ENCODE measurements at places on chromosomes 1 and 21.

GRCh38 chr1:230082211-230082610, 15.2 kb downstream of the GALNT2 start:
- no peak for DNase-seq

- no peak for DNase-seq
Observed at GRCh38 chr1:158819461-158820443, 11.4 kb upstream of the MNDA start.

DNA sequence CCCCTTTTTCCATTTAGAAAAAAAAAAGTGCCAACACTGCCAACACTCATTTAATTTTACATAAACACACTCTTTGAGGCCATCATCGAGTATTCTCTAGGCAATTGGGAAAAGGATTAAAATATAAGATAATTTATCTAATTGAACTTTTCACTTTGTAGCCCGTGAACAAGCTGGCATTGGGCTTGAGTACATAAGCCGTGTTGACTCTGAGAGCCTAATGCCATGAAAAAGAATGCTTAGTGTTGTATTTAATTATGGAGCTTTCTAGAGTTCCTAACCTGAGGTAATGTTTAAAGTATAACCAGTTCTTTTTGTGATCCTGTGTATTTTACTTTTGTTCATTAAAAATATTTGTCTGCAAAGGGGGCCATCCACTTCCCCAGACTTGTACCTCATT, 193.8 kb downstream of the LYPLAL1 start:
- DNase-seq, result no peak

GRCh38 chr1:48873944-48874343, 97.3 kb upstream of the BEND5 start:
- no peak for DNase-seq

DNA sequence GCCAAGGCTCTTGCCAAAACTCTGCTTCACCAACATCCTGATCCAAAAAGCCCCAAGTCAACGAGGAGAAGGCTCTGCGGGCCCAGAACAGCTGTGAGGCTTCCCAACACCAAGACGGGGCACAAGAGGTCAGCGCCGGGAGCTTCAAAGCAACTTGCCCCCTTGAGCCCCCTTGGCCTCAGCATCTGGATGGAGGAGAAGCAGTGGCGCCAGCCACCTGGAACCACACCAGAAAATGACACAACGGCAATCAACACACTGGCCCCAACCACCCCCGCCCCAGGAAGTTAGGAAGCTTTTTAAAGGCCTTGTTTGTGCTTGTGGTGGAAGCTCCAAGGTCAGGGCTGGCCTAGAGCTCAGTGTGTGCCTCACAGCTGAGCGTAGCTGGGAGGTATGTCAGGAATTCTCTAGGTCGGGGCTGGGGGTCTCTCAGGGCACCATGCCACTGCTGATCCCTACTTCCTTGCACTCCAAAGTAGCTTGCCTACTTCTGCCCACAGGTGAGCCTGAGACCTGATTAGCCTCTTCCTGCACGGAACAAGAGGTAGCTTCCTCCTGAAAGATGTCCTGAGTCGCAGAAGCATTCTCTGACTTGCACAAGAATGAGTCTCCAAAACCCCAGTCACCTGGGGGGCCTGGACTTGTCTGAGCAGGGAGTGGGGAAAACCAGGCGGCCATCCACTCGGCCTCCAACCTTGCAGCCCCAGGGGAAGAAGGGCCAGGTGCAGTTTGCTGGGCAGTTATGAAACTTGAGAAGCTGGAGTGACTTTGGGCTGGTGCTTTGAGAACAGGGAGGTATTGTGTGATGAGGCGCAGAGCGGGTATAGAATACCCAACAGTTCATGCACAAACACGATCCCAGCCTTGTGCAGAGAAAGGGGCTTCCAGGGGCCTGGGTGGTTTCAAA, 9.7 kb upstream of the SRP9 start:
- DNase-seq, result no peak

DNA sequence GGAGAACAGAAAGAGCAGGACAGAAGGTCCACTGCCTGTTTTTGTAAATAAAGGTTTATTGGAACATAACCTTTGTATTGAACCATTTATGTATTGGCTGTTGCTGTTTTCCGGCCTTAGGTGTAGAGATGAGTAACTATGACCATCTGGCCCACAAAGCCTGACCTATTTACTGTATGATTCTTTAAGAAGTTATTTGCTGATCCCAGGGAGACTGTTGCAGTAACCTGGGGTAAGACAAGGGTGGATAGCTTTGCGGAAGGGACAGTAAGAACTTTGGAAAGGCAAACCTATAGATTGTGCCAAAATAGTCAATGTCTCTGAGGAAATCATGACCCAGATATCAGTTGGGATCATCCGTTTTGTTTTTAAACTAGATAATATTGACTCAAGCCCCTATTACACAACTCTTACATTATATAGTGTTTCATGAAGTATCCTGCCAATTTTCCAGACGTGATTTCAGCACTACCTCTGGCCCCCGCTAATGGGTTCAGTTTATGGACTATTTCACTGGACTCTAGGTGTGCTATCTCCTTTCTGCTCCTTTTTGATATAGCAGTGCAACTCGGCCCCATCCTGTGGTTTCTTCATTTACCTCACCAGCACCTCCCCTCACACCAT, 20.8 kb upstream of the TLCD4 start:
- no peak for DNase-seq

DNA sequence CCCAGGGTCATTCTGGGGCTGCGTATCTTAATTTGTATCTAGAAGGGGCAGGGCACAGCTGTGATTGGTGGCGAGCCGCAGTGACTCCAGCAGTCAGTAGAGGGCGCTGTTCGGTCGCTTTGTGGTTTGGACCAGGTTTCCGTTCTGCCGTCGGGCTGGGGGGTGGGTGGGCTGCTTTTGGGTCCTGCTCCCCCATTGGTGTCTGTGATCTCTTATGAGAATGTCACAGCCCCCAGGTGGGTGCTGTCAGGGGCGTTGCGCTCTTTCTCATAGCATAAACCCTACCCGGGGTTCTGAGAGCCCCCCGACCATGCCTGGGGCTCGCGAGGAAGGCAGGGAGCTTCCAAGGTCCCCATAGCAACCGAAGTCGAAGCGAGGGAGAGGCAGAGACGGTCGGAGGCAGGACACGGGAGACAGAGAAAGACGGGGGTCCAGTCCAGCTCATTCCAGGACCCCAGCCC, 5.4 kb downstream of the TFF3 start:
- DNase-seq, result no peak

- DNase-seq, result no peak
Observed at GRCh38 chr1:147109762-147110161, 62.5 kb downstream of the PRKAB2 start.

GRCh38 chr1:211343607-211344006, 17.0 kb downstream of the TRAF5 start:
- no peak for DNase-seq

GRCh38 chr1:6249739-6250689, 6.0 kb downstream of the HES3 start:
- DNase-seq, result no peak

DNA sequence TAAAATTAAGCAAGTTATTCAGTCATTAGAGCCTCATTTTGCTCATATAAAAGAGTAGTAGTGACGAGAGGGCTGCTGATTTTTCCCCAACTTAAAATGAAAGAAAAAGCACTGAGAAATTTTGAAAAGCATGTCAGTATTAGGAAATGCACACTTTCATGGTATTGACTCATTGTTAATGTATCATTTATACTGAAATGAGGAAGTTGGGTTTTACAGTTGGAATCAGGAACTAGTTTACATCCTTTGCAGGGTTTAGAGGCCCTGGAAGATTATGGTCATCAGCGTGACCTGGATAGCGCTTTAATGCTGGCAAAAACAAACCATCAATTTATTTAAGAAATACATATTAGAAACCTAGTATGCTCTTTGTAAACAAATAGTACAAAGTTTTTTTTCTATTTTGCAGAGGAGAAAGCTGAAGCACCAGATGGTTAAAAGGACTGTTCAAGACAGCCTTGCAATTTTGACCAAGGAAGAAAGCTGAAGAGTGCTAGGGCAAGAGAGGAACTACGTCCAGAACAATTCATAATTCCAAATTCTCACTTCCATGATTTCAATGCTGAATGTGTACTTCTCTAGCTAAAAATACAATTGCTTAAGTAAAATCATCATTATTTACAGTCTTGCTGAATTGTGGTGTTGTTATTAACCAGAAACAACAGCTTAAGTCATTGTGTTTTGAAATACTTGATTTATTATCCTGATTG, 94.8 kb upstream of the SGIP1 start:
- no peak for DNase-seq

DNA sequence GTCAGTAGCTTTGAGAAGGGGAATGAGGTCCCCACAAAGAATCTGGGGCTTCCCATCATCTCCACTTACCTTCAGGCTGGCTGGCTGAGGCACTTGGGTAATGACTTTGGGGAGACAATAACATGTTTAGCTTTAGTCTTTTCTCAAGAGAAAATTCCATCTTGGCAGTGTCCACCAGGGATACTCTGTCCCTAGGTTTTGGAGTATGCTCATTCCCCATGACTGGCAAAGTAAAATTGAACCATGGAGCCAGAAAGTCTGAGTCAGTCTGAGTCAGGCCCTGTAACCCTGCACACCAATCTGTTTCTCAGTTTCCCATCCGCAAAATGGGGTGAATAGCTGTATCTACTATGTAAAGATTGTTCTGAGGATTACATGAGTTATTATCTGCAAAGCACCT, 28.2 kb downstream of the RUNX1 start:
- DNase-seq, result no peak

DNA sequence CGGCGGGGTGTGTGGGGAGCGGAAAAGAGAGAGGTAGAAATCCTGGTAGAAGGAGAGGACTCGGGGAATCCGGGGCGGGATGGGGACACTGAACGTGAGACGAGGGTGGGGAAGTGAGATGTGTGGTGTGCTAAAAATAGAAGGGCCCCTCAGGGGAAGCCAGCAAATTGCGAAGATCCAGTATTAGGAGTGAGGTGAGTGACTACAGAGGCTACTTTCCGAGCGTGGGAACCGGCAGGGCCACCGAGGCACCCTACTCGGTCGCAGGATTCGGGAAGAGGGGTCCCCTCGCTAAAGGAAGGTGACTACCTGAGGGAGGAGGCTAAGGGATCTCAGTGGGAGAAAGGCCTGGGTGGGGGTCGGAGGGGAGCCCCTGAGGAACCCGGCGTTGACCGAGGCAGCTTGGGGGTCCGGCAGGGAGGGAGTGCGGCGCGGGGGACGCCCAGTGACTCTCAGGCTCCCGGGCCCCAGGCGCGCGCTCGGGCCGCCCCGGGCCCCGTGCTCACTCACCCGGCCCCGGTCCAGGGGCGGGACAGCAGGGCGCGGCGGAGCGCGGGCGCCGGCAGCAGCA, 318 bp downstream of the ALDH4A1 start:
- DNase-seq, result no peak

GRCh38 chr1:110604586-110605148, 1.5 kb downstream of the KCNA2 start:
- DNase-seq, result no peak

DNA sequence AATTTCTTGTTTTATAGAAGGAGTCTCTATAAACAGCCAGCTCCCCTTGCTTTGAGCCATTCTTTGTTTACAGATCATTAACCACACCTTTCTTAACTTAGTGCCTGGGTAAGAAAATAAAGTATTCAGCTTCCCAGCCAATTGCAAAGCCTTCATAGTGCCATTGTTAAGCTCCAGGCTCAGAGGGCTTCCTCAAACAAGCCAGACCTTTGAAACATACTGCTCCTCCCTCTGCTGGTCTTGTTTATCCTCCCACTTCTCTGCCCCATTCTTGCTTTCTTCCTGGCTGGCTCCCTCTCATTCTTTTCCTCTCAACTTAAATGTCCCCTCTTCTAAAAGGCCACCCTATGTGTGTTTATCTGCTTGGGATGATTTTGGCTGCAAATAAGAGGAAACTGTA, 319.4 kb upstream of the ST6GALNAC5 start:
- no peak for DNase-seq

DNA sequence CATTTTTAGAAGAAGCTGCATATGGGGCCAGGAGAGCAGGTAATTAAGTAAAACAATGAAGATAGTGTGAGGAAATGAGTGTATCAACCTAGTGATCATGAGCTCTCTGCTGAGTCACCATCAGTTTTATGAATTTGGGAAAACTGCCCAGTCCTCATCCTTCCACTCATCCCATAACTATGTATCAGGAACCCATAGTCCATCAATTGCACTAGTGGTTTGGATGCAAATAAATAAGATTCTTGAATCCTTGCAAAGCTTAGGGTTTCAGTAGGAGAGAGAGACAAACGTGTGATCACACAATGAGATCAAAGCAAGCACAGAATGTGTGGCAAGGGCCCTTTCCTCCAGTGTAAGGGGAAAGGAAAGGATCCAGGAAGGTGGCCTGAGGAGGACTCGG, 145.6 kb downstream of the ZZZ3 start:
- no peak for DNase-seq

- no peak for DNase-seq
Observed at GRCh38 chr1:153697191-153698019, 18.9 kb downstream of the NPR1 start.

- no peak for DNase-seq
Observed at GRCh38 chr1:147822292-147822691, 61.9 kb upstream of the GJA5 start.

DNA sequence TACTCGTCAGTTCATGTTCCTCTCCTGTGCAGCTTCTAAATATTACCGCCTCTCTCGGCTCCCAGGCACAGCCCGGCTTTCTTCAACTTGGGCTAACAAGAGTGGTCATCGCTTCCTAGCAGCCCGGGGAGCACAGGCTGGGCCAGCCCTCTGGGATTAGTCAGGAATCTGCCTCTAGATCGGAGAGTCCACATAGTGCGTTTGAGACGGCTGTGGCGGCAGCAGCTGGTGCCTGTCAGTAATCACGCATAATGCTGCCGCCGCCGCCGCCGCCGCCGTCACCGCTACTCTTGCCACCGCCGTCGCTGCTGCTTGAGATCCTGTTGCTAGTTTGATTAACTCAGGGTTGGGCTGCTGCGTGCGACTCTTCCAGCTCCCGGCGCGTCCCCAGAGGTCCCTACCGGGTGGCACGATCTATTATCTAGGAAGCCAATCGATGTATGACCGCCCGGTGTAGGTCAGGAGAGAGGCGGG, at the start of gene RXRG:
Gene RXRG (minus strand): TSS at position 230 of the 474 bp plus-strand sequence. CDS start 233 bp downstream, outside the sequence.
- no peak for DNase-seq

- no peak for DNase-seq
Observed at GRCh38 chr1:109930252-109930993, 19.8 kb downstream of the CSF1 start.

DNA sequence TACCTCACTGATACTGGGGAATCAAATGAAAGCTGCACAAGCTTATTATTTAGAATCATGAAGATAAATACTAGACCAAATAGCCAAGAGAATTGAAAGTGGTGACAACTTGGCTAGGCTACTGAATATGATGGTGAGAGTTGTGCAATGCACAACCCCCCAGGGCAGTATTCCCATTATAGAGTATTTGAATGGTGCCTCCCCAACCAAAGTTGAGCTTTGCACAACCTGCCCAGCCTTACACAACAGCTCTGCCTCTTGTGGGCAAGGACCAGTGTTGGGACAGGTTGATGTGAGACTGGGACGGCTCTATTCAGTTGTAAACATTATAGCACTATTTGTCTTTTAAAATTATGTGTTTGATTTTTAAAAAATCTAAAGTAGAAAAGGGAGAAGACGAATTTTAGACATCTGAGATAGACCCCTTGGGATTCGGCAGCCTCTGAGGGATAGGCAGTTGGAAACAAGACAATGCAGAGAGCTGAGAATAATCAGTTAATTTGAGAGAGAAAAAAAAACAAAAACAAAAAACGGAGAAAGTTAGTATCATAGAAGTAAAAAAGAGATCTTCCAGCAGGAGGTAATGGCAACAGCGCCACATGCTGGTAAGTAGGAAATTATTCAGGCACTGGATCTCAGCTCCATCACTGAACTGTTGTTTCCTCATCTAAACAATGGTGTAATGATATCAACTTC, 91.0 kb upstream of the KCNA3 start:
- DNase-seq, result no peak

Measured in NCI-H187 treated with DMSO at 0.1 percent for 48 hours (cell line).